Smooth muscle cell of the pulmonary artery (primary cell): ENCODE measurements at places on chromosomes 6 and 20. TPM values are rescaled to one million over a fixed set of nuclear protein-coding genes. Genes with fewer than 3 reads are reported as not detected.

Gene PPARD
- total RNA-seq, result 17.1 and 22.5 TPM in 2 replicates

Gene TRIM26
- total RNA-seq, result 18.3 and 22.1 TPM in 2 replicates

Gene TFAP2D
- 0.46 TPM in 1 of 2 replicates, not detected in the other for total RNA-seq

Gene HLA-DOA
- total RNA-seq, result 2.1 TPM in 1 of 2 replicates, not detected in the other

Gene PLCB4
- total RNA-seq, result 4.8 and 6.9 TPM in 2 replicates

Gene BMP7
- not detected in 2 replicates for total RNA-seq

Gene PI16
- 0.59 and 1.8 TPM in 2 replicates for total RNA-seq

Gene MYT1
- not detected in 2 replicates for total RNA-seq

Gene TREM2
- total RNA-seq, result not detected in 2 replicates

Gene WFDC2
- total RNA-seq, result not detected in 2 replicates

Gene BTN1A1
- total RNA-seq, result not detected in 2 replicates

Gene QKI
- 120 and 154 TPM in 2 replicates for total RNA-seq

Gene POLH
- 25.6 and 28.0 TPM in 2 replicates for total RNA-seq

Gene SMOC2
- 0.13 TPM in 1 of 2 replicates, not detected in the other for total RNA-seq

Gene SAYSD1
- total RNA-seq, result 9.4 and 11.1 TPM in 2 replicates

Gene ABT1
- 9.8 and 11.4 TPM in 2 replicates for total RNA-seq

Gene SLC12A5
- total RNA-seq, result 0.07 TPM in 1 of 2 replicates, not detected in the other

Gene FOXQ1
- total RNA-seq, result 0.03 TPM in 1 of 2 replicates, not detected in the other

Gene ESR1
- 0.36 and 1.8 TPM in 2 replicates for total RNA-seq
